Psoas muscle (tissue), 8 donors: ENCODE measurements at places on chromosomes 4 and X. TPM values are rescaled to one million over a fixed set of nuclear protein-coding genes. Genes with fewer than 3 reads are reported as not detected.

OTUD5 gene
- 38.7 TPM for total RNA-seq

PGM2 gene
- 4.7 TPM for total RNA-seq

UGDH gene
- total RNA-seq, result 9.8 TPM

TADA2B gene
- 43.0 TPM for total RNA-seq

ZNF157 gene
- not detected for total RNA-seq

RAI2 gene
- 4.2 TPM for total RNA-seq

LRRC66 gene
- 0.95 TPM for total RNA-seq

NDST4 gene
- total RNA-seq, result not detected

MAP9 gene
- total RNA-seq, result 0.85 TPM

CCDC120 gene
- total RNA-seq, result 1.2 TPM

GRCh38 chr4:168584321-168584771 is 87.5 kb downstream of the PALLD start:
- no peaks in the 10 kb centered on the region for H3K27me3 ChIP-seq
- H3K27ac ChIP-seq, result no peak overlapping the region
- peaks cover 18% of the 10 kb centered on the region for H3K4me1 ChIP-seq
- DNase-seq, result no peak
- no peak overlapping the region for H3K4me3 ChIP-seq

- no peaks in the 10 kb centered on the region for H3K36me3 ChIP-seq
- DNase-seq, result no peak
- no peak overlapping the region for H3K4me3 ChIP-seq
- no peaks in the 10 kb centered on the region for H3K4me1 ChIP-seq
- no peaks in the 10 kb centered on the region for H3K27me3 ChIP-seq
Measured at GRCh38 chrX:102899940-102900916, 36.8 kb upstream of the RAB40AL start.

GRCh38 chrX:17547658-17548057 is 172.7 kb downstream of the NHS start:
- no peaks in the 10 kb centered on the region for H3K36me3 ChIP-seq
- DNase-seq, result peak; percentile 58
- H3K4me1 ChIP-seq, result no peaks in the 10 kb centered on the region
- H3K27ac ChIP-seq, result no peak overlapping the region

GRCh38 chr4:25727711-25728493 is 72.3 kb downstream of the SLC34A2 start:
- no peaks in the 10 kb centered on the region for H3K4me1 ChIP-seq
- H3K4me3 ChIP-seq, result no peak overlapping the region
- no peak for DNase-seq

DNA sequence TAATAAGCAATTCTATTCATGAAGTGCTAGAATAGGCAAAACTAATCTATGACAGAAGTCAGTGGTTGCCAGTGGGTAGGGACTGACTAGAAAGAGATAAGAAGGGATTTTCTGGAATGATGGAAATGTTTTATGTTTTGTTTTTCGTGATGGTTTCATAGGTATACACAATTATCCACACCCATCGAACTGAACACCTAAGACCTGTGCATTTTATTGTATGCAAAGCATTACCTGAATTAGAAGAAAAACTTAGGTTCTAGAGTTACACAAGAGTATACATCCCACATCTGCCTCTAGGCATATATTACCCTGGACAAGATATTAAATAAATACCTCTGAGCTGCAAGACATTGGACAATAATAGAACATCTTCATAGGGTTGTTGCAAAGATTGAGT is 205.2 kb downstream of the SOWAHB start:
- DNase-seq, result no peak
- H3K27me3 ChIP-seq, result peaks cover 2% of the 10 kb centered on the region
- H3K27ac ChIP-seq, result no peak overlapping the region

GRCh38 chr4:185744946-185745345 is 67.0 kb downstream of the SORBS2 start:
- no peak overlapping the region for H3K27ac ChIP-seq
- no peaks in the 10 kb centered on the region for H3K27me3 ChIP-seq
- no peaks in the 10 kb centered on the region for H3K36me3 ChIP-seq
- H3K4me1 ChIP-seq, result no peaks in the 10 kb centered on the region

GRCh38 chrX:54357414-54358377 is at the start of gene WNK3:
Gene WNK3 (minus strand): TSS chrX:54358046.
- no peaks in the 10 kb centered on the region for H3K36me3 ChIP-seq
- no peak within 1 kb of the TSS for H3K27ac ChIP-seq
- H3K4me3 ChIP-seq, result peak within 1 kb of the TSS; percentile 63
- no peaks in the 10 kb centered on the region for H3K4me1 ChIP-seq
- peak; percentile 71 for DNase-seq

GRCh38 chrX:14039344-14039743 is 9.7 kb upstream of the GEMIN8 start:
- H3K4me3 ChIP-seq, result no peak overlapping the region
- H3K36me3 ChIP-seq, result no peaks in the 10 kb centered on the region
- DNase-seq, result no peak
- peaks cover 19% of the 10 kb centered on the region for H3K27me3 ChIP-seq
- H3K4me1 ChIP-seq, result no peaks in the 10 kb centered on the region
- H3K27ac ChIP-seq, result no peak overlapping the region

DNA sequence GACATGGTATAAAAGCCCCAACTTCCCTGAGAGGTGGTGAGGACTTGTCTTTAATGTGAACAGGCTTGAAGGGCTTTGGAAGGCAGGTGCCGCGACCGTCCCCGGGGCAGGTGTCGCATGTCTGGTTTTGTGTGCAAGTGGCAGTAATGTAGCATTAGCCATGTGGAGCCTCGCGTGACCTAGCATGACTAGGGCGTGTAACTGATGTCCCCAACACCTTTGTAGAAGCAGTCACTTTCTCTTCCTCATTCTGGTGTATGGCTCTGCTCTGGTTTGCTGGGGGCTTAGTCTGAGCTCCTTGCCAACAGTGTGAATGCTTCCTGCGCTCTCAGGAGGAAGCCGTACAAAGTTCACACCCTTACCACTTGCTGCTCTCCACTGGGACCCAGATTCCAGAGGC is 145.7 kb downstream of the AMMECR1 start:
- no peak for DNase-seq
- H3K27me3 ChIP-seq, result no peaks in the 10 kb centered on the region
- H3K4me1 ChIP-seq, result peaks cover 3% of the 10 kb centered on the region
- H3K27ac ChIP-seq, result no peak overlapping the region
- H3K36me3 ChIP-seq, result no peaks in the 10 kb centered on the region

DNA sequence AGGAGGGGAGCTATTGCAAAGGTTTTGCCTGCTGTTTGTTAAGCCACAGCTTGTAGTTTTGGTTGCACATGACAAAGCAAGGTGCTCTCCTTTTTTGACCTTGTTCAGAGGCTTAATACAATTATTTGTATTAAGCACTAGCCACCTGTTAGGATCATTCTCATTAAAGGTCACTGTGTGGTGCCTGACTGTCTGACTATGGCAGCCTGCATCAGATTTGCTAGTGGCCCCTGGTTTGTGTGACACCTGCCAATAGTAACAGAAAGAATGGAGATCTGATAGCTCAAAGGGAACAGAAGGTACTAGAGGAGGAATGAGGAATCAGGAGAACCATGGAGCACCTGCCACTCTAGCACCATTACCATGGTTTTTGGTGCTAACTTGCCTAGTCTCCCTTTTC is 102.5 kb downstream of the POLA1 start:
- DNase-seq, result no peak
- H3K27ac ChIP-seq, result no peak overlapping the region
- no peak overlapping the region for H3K4me3 ChIP-seq

DNA sequence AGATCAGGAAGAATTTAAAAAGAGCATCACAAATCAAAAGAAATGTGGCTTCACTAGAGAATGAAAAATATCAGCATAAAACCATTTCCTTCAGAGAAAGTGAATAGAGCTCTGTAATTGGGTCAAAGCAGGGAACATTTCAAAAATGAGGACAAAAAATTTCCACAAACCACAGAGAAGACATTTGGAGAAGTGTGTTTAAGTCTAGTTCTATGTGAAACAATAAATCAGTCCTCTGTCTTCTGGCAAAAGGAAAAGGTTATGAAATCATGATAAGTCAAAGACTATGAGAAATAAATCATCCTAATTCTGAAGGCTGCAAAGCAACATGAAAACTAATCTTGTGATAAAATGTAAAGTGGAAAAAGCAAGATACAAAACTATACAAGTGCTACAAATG is 27.9 kb downstream of the SMPX start:
- no peaks in the 10 kb centered on the region for H3K27me3 ChIP-seq
- no peak overlapping the region for H3K27ac ChIP-seq
- no peak overlapping the region for H3K4me3 ChIP-seq
- H3K36me3 ChIP-seq, result peaks cover 16% of the 10 kb centered on the region
- peaks cover 23% of the 10 kb centered on the region for H3K4me1 ChIP-seq
